Hematopoietic multipotent progenitor cell treated with erythropoietin and hydrocortisone succinate and interleukin-3 and kit ligand, for 6 days (in vitro differentiated cells): ENCODE measurements at places on chromosomes 4 and X.

- no peak for DNase-seq
These were observed 25.8 kb downstream of the GUCY1B1 start for GRCh38 chr4:155784637-155785036.

GRCh38 chrX:97452283-97452682 lies 568.6 kb downstream of the RPA4 start:
- no peak for DNase-seq

GRCh38 chr4:76105652-76106051 lies 31.1 kb downstream of the ART3 start:
- DNase-seq, result no peak

DNA sequence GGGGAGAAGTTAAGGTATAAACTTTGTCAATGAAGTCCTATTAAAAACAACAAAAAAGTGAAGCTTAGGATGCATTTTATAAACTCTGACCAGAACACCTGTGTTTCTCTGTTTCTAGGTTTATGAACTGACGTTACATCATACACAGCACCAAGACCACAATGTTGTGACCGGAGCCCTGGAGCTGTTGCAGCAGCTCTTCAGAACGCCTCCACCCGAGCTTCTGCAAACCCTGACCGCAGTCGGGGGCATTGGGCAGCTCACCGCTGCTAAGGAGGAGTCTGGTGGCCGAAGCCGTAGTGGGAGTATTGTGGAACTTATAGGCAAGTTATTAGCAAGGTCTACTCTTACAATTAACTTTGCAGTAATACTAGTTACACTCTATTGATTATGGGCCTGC lies 46.6 kb downstream of the HTT start:
- no peak for DNase-seq

DNA sequence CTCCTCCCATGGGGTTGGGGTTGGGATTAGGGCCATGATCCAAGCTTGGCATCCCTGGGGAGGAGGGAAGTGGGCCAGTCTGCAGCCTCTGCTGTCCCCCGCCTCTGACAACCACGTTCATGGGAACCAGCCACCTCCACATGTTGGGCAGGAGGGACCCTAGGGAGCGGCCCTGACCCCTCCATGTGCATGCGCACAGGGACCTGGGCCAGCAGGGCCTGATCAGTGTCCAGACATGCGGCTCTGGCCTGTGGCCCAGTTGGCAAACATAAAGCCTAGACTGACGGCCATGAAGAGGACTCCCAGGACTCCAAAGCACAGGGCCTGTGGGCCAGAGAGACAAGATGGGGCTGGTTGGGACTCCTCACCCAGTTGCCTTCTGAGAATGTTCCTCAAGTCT lies 11.3 kb downstream of the SLC38A5 start:
- DNase-seq, result no peak
